Inflammatory macrophage (primary cell): ENCODE measurements at places on chromosomes 11 and 22.

DNA sequence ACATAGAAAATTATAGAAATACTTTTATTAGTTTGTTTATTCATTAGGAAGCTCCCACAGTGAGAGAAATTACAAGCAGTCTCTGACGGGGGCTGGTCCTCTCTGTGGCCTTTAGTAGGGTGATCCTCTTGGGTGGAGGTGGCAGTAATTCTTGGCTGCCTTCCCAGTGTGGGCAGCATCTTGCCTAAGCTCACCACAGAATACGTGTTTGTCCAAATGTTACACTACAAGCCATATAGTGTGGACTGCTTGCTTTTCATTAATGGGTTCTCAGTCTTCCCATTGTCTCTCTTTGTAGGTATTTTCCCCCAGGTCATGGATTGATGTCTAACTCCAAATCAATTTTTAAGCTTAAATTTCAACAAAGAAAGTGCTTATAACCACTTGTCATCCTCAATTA is 43.3 kb downstream of the ENDOD1 start:
- DNase-seq, result peak; percentile 83

GRCh38 chr11:13311570-13311969 is 34.0 kb downstream of the BMAL1 start:
- no peak for DNase-seq

- DNase-seq, result no peak
Observed at GRCh38 chr11:57357856-57358255, 19.7 kb downstream of the P2RX3 start.

- no peak for DNase-seq
Observed at GRCh38 chr11:74037309-74037708, 28.4 kb upstream of the UCP3 start.
